Bladder microvascular endothelial cell (primary cell): ENCODE measurements at places on chromosomes 12 and 14. TPM values are rescaled to one million over a fixed set of nuclear protein-coding genes. Genes with fewer than 3 reads are reported as not detected.

Gene PMEL
- total RNA-seq, result 0.38 and 0.81 TPM in 2 replicates

Gene CYP27B1
- total RNA-seq, result 0.31 and 0.32 TPM in 2 replicates

Gene KRT74
- total RNA-seq, result not detected in 2 replicates

Gene SLC16A7
- total RNA-seq, result 6.8 and 7.0 TPM in 2 replicates

Gene MGP
- total RNA-seq, result 35.1 and 54.2 TPM in 2 replicates

Gene BDKRB1
- total RNA-seq, result not detected in 2 replicates

Gene BDKRB2
- total RNA-seq, result 1.6 and 2.5 TPM in 2 replicates

Gene MSI1
- not detected in 2 replicates for total RNA-seq

Gene LBHD2
- not detected in 2 replicates for total RNA-seq

Gene SMIM41
- under 0.01 and 0.13 TPM in 2 replicates for total RNA-seq

Gene STXBP6
- total RNA-seq, result 0.16 and 1.4 TPM in 2 replicates

Gene LRRC10
- not detected in 2 replicates for total RNA-seq

Gene FOXG1
- not detected in 2 replicates for total RNA-seq

Gene IFT81
- total RNA-seq, result 3.7 and 12.3 TPM in 2 replicates

Gene CLEC9A
- not detected in 2 replicates for total RNA-seq

Gene CDCA3
- total RNA-seq, result 7.0 and 13.4 TPM in 2 replicates

Gene PA2G4
- 114 and 216 TPM in 2 replicates for total RNA-seq

Gene ADAM21
- 0.32 and 0.44 TPM in 2 replicates for total RNA-seq

Gene CCDC175
- not detected in 2 replicates for total RNA-seq

Gene HOXC13
- total RNA-seq, result not detected in 2 replicates

Gene ENO2
- 3.4 and 6.9 TPM in 2 replicates for total RNA-seq

Gene C1QL4
- total RNA-seq, result under 0.01 TPM in 1 of 2 replicates, not detected in the other

Gene KRT1
- total RNA-seq, result not detected in 2 replicates

Gene PPP1R1A
- not detected in 2 replicates for total RNA-seq

Gene OASL
- total RNA-seq, result 1.3 and 1.9 TPM in 2 replicates

Gene NID2
- 16.4 and 23.5 TPM in 2 replicates for total RNA-seq

Gene LMNTD1
- total RNA-seq, result not detected in 2 replicates

Gene ZDHHC22
- total RNA-seq, result under 0.01 TPM in 1 of 2 replicates, not detected in the other
